ENCODE measurements at places on chromosomes 3 and 15.

- no peak for DNase-seq
These were observed 95.0 kb upstream of the NMNAT3 start for GRCh38 chr3:139772539-139773500.

DNA sequence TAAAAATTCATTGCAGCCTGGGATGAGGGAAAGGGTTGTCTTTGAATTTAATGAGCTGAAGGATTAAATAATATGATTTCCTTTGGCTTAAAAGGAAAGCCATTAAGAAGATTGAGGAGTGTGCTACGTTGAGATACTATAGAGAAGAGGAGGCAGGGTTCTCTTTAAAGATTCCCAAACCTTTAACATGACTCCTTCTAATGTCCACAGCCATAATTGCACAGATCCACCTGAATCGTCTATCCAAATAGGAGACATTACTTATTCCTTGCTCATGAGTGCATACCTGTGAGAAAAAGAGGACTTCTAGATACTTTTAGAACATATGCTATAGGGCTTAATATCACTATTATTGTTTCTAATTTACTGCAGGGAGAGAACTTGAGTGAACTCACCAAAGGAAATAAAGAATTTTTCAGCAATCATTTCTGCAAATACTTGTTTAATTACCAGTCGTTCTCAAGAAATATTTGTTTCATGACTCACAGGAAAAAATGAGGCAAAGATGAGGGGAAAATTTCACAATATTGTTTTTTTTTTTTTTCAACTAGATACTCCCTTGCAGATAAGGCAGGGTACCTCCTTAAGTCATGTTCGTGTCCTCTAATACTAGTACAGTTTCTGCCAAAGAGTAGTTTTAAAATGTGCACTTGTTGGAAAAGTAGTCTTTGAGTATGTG is 8.9 kb upstream of the SUCNR1 start:
- no peak for DNase-seq

DNA sequence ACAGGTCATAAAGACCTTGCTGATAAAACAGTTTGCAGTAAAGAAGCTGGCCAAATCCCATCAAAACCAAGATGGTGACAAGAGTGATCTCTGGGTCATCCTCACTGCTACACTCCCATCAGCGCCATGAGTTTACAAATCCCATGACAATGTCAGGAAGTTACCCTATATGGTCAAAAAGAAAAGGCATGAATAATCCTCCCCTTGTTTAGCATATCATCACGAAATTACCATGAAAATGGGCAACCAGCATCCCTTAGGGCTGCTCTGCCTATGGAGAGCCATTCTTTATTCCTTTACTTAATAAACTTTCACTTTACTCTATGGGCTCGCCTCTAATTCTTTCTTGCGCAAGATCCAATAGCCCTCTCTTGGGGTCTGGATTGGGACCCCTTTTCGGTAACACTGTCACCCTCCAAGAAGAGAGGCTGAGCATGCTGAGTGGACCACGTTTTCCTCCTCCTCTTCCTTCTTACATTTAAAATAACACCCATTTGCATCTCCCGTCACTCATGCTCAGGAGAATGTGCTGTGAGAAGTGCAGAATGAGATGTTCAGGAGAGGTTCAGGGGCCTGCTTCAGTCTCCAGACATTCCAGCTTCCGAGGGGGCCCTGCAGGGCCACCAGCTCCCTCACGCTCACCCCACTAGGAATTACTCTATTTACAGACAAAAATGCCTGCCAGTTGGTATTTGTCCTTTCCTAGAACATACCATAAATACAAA is 47.3 kb downstream of the NSMCE3 start:
- no peak for DNase-seq

- DNase-seq = no peak
These were observed 87.8 kb upstream of the TSEN2 start for GRCh38 chr3:12396471-12396870.

DNA sequence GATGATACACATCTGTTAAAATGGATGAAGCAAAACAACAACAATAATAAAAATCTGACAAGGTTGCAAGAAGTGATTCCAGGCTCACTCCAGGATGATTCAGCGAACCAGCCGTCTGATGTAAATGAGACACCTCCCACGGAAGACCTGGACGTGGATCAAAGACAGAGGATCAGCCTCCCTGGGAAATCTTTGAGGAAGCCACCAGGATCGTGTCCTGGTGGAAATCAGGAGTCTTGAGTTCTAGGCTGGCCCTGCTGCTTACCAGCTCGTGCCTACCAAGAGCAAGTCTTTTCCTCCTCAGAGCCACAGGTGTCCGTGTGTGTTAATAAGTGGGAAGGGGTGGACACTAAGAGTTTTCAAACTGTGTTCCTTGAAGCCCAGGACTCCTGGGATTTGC is 15.3 kb upstream of the ADCY5 start:
- no peak for DNase-seq

- no peak for DNase-seq
These were observed 50.2 kb upstream of the FAM174B start for GRCh38 chr15:92705764-92706163.

DNA sequence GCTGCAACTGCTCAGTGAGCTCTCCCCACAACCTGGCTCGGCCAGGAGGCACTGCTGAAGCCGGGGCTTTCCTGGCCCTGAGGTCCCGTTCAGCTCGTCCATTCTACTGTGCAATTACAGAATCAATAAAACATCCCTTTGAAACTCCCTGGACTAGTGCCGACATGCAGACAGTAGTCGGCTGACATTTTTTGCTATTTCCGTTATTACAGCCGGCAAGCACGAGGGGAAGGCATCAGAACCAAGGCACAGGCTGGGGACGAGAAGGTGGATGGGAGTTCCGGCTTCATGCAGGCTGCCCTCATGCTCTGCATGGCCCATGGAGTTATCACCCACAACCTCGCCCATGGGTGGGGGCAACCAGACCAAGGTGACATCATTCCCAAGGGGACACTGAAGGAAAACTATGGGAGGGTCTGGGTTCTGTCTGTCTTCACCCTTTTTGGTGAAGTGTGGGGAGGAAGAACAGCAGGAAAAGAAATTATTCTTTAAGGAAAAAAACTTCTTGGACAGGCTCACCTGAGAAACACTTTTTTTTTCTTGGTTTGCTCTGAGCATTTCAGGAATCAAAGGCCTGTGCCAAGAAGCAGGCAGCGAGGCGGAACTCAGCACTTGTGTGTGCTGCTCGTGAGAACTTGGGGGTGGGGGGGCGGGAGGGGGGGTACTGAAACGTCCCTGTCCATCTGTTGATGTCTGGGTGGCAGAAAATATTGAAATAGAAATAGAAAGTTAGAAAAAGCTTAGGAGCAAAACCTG is 154.5 kb downstream of the FOXP1 start:
- no peak for DNase-seq

- no peak for DNase-seq
These were observed 146.9 kb downstream of the CD47 start for GRCh38 chr3:107943786-107944523.

DNA sequence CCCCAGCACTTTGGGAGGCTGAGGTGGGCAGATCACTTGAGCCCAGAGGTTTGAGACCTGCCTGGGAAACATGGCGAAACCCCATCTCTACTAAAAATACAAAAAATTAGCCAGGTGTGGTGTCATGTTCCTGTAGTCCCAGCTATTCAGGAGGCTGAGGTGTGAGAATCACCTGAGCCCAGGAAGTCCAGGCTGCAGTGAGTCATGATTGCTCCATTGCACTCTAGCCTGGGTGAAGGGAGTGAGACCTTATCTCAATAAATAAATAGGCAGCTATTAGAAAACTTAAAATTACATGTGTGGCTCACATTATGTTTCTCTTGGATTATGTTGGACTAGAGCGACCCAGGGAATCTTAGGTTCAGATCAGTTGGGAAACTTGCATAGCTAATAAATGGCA is 69.7 kb downstream of the RPLP1 start:
- DNase-seq = no peak

- no peak for DNase-seq
These were observed 243.6 kb upstream of the LYSMD4 start for GRCh38 chr15:99976811-99977271.

- DNase-seq = no peak
These were observed 46.3 kb upstream of the SMAD3 start for GRCh38 chr15:67019069-67019468.

DNA sequence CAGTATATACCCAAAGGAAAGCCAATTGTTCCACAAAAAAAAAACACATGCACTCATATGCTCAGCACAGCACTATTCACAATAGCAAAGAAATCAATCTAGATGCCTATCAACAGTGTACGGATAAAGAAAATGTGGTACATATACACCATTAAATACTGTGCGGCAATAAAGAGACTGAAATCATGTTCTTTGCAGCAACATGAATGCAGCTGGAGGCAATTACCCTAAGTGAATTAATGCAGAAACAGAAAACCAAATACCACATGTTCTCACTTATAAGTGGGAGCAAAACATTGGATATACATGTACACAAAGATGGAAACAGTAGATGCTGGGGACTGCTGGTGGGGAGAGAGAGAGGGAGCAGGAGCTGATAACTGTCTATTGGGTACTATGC is 124.2 kb upstream of the AADACL2 start:
- no peak for DNase-seq

DNA sequence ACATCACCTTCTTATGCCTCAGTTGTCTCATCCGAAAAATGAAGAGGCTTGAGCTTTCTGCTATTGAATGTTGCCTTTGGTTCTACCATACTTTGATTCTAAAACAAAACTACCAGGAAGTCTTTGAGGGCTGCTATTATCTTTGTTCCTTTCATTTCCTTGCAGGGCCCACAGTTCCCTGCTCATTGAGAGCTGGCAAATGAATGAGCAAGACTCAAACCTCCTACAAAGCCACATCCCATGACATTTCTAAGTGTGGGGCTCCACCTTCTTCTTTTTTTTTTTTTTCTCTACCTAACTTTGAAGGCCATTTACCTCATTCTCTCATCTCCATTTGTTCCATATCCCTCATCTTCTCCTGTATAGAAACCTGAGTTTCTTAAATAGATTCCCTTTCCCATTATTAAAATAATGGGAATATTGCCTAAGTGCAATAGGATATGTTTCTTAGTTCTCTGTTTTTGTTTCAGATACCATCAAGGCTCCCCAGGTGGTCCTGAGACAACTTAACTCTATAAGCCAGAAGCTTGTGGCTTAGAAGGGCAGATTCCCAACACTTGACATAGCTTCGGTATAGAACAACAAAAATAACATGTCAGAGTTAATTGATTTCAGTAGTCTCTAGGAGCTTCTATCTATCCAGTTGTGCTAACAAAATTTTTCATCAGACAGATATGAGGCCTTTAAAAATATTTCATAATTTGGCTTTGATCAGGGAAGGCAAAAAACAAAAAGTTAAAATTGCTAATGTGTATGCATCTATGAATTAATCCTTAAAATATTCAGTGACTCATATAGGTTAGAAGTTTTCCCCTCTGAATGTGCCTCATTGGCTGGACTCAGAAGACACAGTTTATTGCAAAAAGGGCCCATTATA is 951.6 kb downstream of the TUSC7 start:
- no peak for DNase-seq

- no peak for DNase-seq
These were observed 19.6 kb downstream of the DUOX2 start for GRCh38 chr15:45094358-45094730.

- no peak for DNase-seq
These were observed 15.8 kb downstream of the IQSEC1 start for GRCh38 chr3:13057282-13058040.

- DNase-seq = no peak
These were observed 271.9 kb upstream of the TPRG1 start for GRCh38 chr3:188899881-188900280.

- DNase-seq = no peak
These were observed 368.5 kb upstream of the STAC start for GRCh38 chr3:36011791-36012190.

DNA sequence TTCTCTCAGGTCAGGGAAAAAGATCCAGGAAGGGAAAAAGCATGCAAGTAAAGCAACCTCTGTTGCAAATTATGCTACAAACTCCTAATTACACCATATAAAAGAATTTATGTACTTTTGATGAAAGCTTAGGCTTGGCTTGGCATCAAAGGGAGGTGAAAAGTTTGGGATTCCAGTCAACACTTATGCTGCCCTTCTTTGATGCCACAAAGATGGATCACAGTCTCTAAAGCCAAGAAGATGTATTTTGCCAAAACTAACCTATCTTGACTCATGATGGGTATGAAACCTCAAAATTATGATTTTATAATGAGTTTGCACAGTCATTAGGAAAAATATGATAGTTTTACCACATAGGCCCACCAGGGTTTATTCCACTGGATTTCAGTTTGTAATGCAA is 101.0 kb upstream of the CCDC80 start:
- no peak for DNase-seq

DNA sequence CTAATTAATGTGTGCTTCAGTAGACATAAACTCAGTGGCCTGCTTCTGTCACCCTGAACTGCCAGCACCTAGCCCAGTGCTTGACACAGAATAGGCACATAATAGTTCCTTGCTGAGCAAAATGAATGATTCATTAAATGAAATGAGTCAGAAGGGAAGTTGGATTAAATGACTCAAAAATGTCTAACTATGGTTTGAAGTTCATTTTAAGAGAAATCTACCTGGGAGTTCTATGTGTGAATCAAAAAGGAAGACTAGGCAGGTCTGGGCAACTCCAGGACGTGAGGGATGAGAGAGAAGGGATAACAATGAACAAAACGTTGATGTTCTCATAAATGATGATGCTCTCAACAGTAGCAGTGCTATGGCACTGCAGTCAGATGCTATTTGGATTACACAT is 175.0 kb downstream of the CFAP20DC start:
- no peak for DNase-seq

GRCh38 chr3:147699175-147699838 is 290.1 kb downstream of the ZIC1 start:
- no peak for DNase-seq

Data from stimulated activated CD4-positive, alpha-beta T cell treated with anti-CD3 and anti-CD28 coated beads, Interleukin-4, amount 100 ng/mL, for 48 hours (primary cell).